ENCODE measurements at places on chromosomes 5 and 9. TPM values are rescaled to one million over a fixed set of nuclear protein-coding genes. Genes with fewer than 3 reads are reported as not detected.

The ENTREP1 gene
- not detected for total RNA-seq

The ST6GALNAC6 gene
- total RNA-seq = 51.3 TPM

The FAM174A gene
- 3.9 TPM for total RNA-seq

The PDE6A gene
- total RNA-seq = not detected

The SSNA1 gene
- total RNA-seq = 75.1 TPM

The MUSK gene
- total RNA-seq = not detected

All from OCI-LY7 (cell line).